ENCODE measurements at places on chromosomes 1 and 21.

DNA sequence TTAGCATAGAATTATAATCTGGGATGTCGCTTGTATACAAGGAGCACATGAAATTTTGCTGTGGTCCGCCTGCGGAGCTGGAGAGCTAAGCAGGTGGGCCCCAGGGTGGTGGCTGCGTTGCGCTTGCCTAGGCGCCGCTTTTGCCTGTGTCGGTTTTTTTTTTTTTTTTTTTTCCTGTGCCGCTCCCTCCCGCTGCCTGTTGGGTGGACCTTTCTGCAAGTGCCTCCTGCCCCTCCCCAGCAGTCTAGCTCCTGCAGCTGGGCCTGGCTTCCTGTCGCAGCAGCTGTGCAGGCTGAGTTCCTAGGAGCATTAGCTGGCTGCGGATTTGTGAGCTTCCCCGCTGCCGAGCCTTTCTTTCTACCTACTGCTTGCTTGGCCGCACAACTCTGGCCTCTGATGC lies 20.6 kb downstream of the PYHIN1 start:
- no peak for DNase-seq

DNA sequence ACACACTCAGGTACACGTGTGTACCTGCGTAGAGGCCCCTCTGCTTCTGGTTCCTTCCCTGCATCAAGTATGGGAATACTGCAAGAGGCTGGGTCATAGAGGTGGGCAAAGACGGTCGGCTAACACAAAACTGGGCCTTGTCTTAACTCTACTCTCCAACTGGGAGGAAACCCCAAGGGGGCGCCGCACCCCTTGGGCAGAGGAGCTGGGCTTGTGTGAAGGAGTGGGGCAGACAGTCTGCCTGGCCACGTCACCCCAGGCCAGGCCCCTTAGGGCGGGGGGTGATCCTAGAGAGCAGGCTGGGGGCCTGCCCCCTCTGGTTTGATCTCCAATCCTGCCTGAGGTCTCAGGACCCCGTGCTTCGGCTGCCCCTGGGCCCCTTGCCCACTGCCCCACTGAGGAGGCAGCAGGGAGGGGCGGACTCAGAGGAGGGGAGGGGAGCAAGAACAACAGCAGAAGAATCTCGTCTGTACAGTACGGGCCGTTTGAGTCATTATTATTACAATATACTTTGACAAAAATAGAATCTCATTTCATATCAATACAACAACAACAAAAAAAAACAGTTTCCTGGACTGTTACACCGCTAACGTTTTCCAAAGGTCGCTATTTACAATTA lies 34.7 kb downstream of the MEF2D start:
- DNase-seq = no peak

DNA sequence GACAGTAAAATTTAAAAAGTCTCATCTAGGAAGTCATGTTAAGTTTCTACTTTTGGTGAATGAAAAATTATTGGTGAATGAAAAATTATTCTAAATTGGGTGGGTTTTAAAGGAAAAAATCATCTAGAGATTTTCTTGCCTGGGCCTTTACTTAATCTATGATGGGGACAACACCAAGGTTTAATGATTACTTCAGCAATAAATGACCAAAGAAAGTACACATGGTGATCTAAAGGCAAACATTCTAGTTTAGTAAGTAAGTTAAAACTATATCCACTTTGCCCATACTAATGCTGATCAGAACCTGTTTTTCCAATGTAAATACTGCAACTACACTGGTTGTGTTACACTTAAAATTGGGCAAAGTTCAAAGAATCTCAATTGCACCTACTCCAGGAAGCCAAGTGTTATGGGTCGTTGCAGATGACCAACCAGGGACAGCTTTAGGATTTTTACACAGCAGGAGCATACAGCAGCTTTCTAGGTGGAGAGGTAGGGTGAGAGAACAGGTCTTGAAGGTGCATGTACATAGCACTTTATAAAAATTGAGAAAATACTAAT lies 14.6 kb upstream of the RPL5 start:
- no peak for DNase-seq

- DNase-seq = no peak
Observed at GRCh38 chr1:5798151-5798730, 194.0 kb downstream of the NPHP4 start.

DNA sequence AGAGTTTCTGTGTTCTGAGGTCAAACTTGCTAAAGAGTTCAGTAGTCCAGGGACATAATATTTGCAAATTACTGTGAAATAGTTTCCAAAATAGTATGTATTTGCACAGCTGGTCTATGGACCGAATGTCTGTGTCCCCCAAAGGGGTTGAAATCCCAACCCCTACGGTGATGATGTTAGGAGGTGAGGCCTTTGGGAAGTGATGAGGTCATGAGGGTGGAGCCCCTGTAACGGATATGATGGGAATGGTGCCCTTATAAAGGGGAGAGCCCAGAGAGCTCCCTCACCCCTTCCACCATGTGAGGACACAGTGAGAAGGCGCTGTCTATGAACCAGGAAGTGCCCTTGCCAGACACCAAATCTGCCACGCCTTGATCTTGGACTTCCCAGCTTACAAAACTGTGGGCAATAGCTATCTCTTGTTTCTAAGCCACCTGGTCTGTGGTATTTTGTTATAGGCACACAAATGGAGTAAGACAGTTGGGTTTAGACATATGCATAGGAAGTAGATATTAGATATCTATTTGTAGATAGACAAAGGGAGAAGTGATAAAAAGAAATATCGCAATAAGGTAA lies 21.7 kb downstream of the RNF187 start:
- DNase-seq = no peak

- no peak for DNase-seq
Observed at GRCh38 chr1:93443454-93443853, 4.5 kb upstream of the FNBP1L start.
